ENCODE measurements at places on chromosomes 7 and 10.

DNA sequence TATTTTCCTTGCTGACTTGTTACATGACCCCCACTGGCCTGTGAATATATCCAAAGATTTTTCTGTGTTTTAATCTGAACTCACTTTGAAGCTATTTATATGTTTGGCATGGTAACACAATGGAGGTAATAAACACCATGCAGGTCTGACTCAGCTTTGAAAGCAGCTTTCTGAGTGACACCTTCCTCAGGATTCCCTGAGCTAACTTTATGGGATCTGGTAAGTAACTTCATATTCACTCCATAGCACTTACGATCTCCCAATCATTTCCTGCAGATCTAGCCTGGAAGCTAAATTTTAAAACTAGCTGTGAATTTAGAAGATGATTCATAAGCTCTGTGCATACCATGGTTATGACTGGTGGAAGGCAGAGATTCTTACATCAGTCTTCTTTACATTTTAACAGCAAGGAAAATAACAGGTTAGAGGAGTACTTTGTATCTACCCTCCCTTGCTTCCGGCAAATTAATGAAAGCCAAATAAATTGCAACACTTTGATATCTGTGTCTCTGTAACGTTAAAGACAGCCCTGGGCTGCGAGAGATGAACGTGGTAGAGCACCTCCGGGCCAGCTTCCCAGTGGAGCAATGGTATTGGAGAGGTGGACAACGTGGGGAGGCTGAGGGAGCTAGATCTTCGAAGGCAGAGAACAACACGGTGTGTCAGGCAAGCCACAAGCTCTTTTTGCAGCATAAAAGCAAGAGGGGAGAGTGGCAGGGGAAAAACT lies 170.2 kb upstream of the KLF14 start:
- DNase-seq, result no peak

- no peak for DNase-seq
Measured at GRCh38 chr10:121265360-121266123, 332.7 kb downstream of the FGFR2 start.

DNA sequence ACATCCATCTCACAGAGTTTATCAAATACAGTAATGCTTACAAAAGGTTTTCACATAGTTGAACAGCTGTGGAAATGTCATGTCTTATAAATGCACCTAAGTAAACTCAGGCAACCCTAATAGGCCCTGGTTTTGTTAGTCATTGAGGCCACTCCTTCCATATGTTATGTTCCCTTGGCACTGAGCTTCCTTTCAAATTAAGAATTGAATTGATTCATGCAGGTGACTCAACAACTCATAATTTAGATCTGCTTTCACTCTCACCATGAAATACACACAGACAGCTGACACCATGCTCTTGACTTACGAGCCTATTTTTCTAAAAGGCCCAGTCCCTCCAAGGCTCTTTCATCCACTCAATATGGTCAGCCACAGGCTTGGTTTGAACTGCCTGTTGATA lies 476.9 kb downstream of the KCNMA1 start:
- no peak for DNase-seq

- DNase-seq, result peak; percentile 72
Measured at GRCh38 chr7:42876182-42877068, 35.4 kb downstream of the C7orf25 start.

- DNase-seq, result no peak
Measured at GRCh38 chr10:109913306-109913892, 9.9 kb downstream of the XPNPEP1 start.

GRCh38 chr10:49484486-49485235 lies 54.3 kb downstream of the ERCC6 start:
- no peak for DNase-seq

Data from neural crest cell (in vitro differentiated cells).